ENCODE measurements at places on chromosomes 7 and 10. TPM values are rescaled to one million over a fixed set of nuclear protein-coding genes. Genes with fewer than 3 reads are reported as not detected.

DNA sequence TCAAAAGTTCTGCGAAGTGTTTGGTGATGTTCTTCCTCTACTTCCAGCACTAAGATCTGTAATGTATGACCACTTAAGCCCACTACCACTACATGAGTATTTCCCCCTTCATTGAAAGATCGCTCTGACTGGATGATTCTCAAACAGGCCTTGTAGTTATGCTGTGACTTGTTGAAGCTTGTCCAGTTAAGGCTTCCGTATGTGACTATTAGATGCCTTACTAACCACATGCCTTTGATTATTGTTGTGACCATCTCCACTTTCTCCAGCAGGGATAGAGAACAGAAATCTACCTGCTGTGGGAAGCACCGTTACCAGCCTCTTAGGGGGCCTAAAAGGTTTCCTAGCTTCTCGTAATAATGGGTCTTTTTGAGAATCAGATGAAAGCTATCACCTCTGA lies 81.1 kb downstream of the NOC3L start:
- H3K4me3 ChIP-seq, result no peak overlapping the region
- H3K27ac ChIP-seq, result no peak overlapping the region
- H3K4me1 ChIP-seq, result no peaks in the 10 kb centered on the region
- no peak for DNase-seq
- no peaks in the 10 kb centered on the region for H3K36me3 ChIP-seq
- H3K27me3 ChIP-seq, result no peaks in the 10 kb centered on the region

DNA sequence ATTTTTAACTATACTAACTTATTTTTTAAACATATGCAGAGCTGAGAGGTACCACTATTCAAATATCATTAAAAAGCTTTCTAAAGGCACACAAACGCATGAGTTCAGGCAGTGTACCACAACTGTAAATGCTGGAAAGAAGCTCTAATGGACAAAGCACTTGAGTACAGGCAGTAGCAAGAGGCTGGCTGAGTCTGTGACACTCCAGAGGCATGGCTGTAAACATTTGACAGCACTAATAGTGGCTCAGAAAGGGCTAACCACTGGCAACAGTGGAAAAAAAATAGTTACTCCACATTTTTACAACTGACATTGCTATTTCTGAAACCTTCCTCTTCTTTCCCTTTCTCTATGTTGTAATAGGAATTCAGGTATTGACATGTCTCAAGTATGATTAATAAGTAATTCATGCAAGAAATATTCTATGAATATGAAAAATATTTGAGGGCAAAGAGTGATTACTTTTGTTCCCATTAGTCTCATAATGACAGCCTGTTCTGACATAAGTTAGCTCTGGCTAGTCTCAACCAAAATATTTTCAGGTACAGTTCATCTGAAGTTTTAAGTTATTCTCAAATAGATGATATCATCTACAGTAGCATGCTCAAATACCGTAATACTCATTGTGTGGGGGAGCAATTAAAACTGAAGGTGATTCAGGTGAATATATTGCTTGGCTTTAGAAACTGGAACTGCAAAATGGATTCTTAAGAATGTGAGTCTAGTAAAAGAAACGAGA lies 324.0 kb upstream of the POT1 start:
- no peak overlapping the region for H3K4me3 ChIP-seq
- no peak for DNase-seq
- H3K36me3 ChIP-seq, result no peaks in the 10 kb centered on the region
- H3K27ac ChIP-seq, result no peak overlapping the region

DNA sequence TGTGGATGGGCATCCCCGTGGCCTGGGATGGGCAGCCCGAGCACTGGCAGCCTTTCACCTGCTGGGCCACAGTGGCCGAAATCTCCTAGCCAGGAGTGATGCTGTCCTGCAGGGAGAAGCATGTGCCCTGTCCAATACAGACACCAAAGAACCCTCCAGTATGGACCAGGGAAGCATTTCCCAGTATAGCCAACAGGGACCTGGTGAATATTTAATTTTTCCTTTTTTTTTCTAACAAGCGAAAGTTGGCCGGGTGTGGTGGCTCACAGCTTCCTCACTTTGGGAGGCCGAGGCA lies 11.0 kb downstream of the IMPDH1 start:
- H3K4me3 ChIP-seq, result no peak overlapping the region
- H3K27me3 ChIP-seq, result no peaks in the 10 kb centered on the region
- H3K27ac ChIP-seq, result no peak overlapping the region
- H3K36me3 ChIP-seq, result peaks cover 9% of the 10 kb centered on the region
- no peak for DNase-seq

DNA sequence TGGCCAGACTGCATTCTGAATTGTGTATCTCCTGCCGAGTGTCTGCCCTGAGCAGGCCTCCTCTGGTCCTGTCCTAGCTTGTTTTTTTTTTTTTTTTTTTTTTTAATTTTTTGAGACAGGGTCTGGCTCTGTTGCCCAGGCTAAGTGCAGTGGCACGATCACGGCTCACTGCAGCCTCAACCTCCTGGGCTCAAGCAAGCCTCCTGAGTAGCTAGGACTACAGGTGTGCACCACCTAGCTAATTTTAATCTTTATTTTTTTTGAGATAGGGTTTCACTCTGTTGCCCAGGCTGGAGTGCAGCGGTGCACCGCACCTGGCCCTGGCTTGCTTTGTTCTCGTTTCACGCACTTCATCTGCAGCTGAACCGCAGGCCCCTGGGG lies 23.5 kb downstream of the COL26A1 start:
- no peak overlapping the region for H3K4me3 ChIP-seq
- no peak overlapping the region for H3K27ac ChIP-seq
- no peaks in the 10 kb centered on the region for H3K36me3 ChIP-seq
- no peaks in the 10 kb centered on the region for H3K27me3 ChIP-seq
- no peak for DNase-seq

DNA sequence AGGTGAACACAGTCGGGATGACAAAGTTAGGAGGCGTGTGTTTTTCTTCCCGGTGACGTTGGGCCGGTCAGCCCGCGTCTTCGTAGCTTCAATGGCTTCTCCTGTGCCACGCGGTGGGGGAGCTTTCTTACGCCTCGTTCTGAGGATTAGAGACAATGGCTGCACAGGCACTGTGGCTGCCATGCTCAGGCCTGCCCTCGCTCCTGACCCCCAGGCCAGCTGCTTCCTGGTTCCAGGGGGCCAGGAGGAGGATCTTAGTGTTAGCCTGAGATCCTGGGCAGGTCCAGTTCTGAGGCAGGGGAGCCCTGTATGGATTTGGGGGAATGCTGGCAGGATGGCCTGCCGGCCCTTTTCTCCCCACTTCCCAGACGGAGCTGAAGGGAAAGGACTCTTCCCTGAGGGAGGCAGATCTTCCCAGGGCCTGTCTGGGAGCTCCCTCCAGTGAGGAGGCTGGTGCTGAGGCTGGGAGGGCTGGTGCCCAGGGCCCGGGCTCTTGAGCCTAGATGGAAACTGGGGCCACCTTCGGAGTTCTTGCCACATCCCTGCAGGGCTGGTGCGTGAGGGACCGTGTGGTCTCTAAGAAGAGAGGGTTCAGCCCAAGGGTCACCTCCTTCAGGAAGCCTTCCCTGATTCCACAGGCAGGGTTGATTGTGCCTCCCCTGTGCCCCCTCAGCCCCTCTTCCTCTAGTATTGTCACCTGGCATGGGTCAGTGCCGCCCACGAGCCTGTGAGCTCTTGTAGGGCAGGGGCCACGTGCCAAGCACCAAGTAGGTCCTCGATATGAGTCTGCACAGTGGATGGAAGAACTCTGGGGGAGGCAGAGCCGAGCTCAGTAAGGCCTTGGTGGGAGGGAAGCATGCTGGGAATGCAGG lies 101.4 kb downstream of the GRK5 start:
- H3K27ac ChIP-seq, result no peak overlapping the region
- H3K27me3 ChIP-seq, result no peaks in the 10 kb centered on the region
- peaks cover 3% of the 10 kb centered on the region for H3K4me1 ChIP-seq

- H3K36me3 ChIP-seq, result no peaks in the 10 kb centered on the region
- peaks cover 4% of the 10 kb centered on the region for H3K4me1 ChIP-seq
- H3K4me3 ChIP-seq, result no peak overlapping the region
- DNase-seq, result no peak
Observed at GRCh38 chr7:36630112-36630650, 94.1 kb downstream of the AOAH start.

DNA sequence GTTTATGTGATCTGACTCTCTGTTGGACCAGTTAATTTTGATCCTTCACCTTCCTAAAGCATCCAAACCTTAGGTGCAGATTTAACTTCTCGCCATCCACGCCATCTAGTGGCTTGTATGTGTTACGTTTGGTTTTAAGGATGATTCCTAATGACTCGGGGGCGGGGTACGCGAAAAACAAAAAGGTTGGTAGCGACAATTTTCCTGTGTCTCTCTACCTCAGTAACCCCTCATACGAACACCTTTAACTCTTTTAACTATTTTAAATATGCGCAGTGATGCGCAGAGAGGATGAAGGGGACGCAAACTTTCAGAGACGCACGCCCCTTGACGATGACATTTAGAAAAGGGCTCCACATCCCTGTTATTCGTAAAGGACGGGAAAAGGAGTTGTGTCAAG lies 714 bp upstream of the KCND2 start:
- no peaks in the 10 kb centered on the region for H3K36me3 ChIP-seq
- no peaks in the 10 kb centered on the region for H3K27me3 ChIP-seq
- no peaks in the 10 kb centered on the region for H3K4me1 ChIP-seq
- DNase-seq, result peak; percentile 66

- H3K4me3 ChIP-seq, result no peak overlapping the region
- no peaks in the 10 kb centered on the region for H3K36me3 ChIP-seq
- H3K27ac ChIP-seq, result no peak overlapping the region
- no peaks in the 10 kb centered on the region for H3K4me1 ChIP-seq
- no peak for DNase-seq
Observed at GRCh38 chr7:133836666-133837065, 290.5 kb upstream of the LRGUK start.

DNA sequence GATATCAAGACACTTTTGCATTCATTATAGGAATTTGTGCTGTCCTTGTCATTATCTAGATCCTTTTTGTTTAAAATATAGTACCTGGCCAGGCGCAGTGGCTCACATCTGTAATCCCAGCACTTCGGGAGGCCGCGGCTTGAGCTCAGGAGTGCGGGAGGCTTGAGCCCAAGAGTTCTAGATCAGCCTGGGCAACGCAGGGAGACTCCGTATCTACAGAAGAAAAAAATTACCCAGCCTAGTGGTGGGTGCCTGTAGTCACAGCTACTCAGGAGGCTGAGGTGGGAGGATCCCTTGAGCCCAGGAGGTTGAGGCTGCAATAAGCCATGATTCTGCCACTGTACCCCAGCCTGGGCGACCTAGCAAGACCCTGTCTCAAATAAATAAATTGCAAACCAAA lies 621 bp upstream of the MORN4 start:
- H3K4me1 ChIP-seq, result peaks cover 7% of the 10 kb centered on the region
- no peaks in the 10 kb centered on the region for H3K27me3 ChIP-seq
- peak overlapping the region; percentile 72 for H3K4me3 ChIP-seq
- no peak for DNase-seq

DNA sequence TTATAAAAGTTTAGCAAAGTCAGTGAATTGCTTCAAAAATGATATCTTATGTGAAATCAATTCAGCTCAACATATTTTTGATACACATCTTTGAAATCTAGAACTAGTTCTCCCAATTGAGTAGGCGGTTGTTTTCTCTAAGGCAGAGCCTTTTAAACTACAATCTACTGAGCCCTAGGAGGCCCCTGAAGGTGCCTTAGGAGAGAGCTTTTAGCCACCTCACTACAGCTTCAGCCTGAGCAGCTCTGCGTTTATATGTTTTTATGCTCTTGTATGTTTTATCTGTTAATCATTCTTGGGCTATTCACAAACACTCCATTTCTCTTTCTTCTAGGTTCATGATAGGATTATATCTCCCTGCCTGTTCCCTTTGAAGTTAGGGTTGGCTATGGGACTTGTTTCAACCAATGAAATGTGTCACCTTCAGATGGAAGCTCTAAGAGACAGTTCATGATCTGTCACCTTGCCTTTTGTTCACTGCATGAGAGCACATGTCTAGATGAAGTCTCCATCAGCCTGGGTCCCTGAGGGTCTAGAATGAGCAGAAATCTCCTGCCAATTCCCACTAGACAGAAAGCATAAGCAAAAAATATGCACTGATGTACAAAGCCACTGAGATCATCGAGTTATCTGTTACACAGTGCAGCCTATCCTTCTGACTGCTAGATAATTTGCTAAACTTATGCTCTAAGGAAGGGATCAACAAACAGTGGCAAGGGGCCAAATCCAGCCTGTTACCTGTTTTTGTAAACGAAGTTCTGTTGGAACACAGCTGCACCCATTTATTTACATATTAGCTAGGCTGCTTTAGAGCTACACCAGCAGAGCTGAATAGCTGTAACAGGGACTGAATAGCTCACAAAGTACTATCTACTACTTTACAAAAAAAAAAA lies 128.5 kb upstream of the CDK1 start:
- H3K4me3 ChIP-seq, result no peak overlapping the region
- DNase-seq, result no peak
- peak overlapping the region; percentile 30 for H3K27ac ChIP-seq

GRCh38 chr7:36045830-36046341 lies 107.2 kb upstream of the EEPD1 start:
- no peak for DNase-seq
- H3K27me3 ChIP-seq, result no peaks in the 10 kb centered on the region
- H3K36me3 ChIP-seq, result no peaks in the 10 kb centered on the region
- no peaks in the 10 kb centered on the region for H3K4me1 ChIP-seq
- H3K4me3 ChIP-seq, result no peak overlapping the region

CYP2C19 gene
- total RNA-seq, result 0.28 TPM

DENND10 gene
- 31.6 TPM for total RNA-seq

NPS gene
- not detected for total RNA-seq

STAMBPL1 gene
- total RNA-seq, result 6.9 TPM

ZNF33A gene
- 42.6 TPM for total RNA-seq

BLNK gene
- 38.8 TPM for total RNA-seq
